ENCODE measurements at places on chromosomes 4 and X. TPM values are rescaled to one million over a fixed set of nuclear protein-coding genes. Genes with fewer than 3 reads are reported as not detected.

PHOX2B gene
- not detected for total RNA-seq

DNA sequence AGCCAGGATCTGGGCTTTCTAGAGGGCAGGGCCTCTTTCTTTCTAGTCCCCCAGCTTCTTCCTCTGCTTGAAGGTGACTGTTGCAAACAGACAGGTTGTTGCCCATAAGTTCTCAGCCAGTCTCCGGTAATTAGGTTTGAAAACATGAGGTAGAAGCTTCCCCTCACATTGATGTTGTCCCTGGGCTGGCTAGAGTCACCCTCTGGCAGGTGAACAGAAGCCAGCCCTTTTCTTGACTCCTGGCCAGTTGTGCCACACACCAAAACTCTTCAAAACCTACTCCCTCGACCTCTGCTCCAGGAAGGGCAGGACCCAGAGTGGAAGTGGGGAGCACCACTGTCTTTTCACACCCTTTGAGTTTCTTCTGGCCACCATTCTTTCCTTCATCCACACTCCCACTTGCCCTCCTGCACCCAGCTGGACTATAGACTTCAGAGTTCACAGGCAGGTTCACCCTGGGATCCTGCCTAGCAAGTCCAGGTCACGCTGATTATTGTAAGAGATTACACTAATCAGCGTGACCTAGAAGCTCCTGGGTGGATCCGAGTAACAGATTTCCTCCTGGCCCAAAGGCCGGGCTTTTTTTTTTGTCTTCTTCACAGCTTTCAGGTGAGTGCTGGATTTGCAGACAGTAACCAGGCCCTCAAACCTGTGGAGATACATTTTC is 37.4 kb upstream of the ARHGAP6 start:
- DNase-seq = no peak

DNA sequence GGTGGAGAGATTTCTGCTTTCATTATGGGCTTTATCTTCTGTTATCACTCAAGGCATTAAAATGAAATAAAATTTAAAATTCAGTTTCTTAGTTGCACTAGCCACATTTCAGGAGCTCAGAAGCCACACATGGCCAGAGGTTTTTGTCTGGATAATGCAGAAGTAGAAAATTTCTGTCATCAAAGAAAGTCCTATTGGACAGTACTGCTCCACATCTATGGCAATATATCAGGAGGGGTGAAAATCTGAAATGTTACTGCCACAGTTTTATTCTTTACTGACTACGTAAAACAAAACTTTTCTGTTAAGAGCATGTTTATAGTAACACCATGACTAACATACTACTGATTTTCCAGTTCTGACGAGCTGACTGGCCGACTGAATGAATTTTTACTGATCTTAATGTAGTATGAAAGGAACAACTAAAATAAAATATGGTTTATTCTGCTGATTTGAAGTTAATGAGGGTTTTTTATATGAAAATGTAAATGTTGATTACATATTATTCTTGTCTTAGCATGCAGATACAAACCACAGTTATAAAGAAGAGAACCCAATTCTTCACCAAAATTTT is 264.0 kb upstream of the HAND2 start:
- DNase-seq = no peak

TMEM154 gene
- 0.25 TPM for total RNA-seq

DNA sequence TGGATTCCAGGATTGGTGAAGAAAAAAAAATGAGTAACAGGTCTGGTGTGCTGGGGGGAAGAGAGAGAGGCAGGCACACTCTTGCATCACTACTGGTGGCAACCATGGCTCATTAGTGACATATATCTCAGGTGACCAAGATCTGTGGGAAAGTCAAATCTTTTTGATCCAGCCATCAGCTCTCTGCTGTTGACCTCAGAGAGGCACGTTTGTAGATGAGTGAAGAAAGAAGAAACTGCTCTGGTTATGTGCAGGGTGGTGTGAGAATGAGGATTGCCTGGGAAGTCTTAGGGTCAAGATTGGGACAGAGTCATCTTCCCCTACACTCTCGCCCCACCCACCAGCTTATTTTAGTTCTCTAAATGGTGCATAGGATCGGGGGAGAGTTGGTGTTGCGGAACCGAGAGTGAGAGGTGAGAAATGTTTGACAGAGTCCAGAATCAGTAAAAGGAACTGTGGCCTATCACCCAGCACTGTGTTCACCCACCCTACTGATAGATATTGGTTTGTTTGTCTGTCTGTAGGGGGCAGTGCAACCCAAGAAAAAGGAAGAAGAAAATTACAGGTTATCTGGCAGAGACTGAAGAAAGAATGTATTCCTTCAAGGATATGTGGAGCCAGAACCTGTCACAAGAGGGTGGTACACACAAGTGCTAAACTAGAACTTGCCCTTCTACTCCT is 21.9 kb downstream of the ARMCX6 start:
- DNase-seq = no peak

- no peak for DNase-seq
Measured at GRCh38 chrX:13081395-13082205, 37.2 kb upstream of the FAM9C start.

- DNase-seq = no peak
Measured at GRCh38 chr4:107896646-107897045, 34.7 kb upstream of the CYP2U1 start.

SPRY1 gene
- total RNA-seq = 2.0 TPM

Measured in MG63 (cell line).